ENCODE measurements at places on chromosomes 13 and 19. TPM values are rescaled to one million over a fixed set of nuclear protein-coding genes. Genes with fewer than 3 reads are reported as not detected.

The CEACAM20 gene
- not detected for polyA plus RNA-seq

The ZNF415 gene
- 6.5 TPM for polyA plus RNA-seq

The IGFL2 gene
- polyA plus RNA-seq: not detected

The SHC2 gene
- polyA plus RNA-seq: not detected

The ADGRE3 gene
- polyA plus RNA-seq: not detected

The EBPL gene
- 76.2 TPM for polyA plus RNA-seq

The TEX29 gene
- polyA plus RNA-seq: not detected

The ZNF675 gene
- 50.7 TPM for polyA plus RNA-seq
